ENCODE measurements at places on chromosomes 12 and 14.
A peak's percentile ranks its signal among the peaks of the same experiment; 100 is the strongest.

GRCh38 chr12:120719072-120719471 is 6.6 kb upstream of the ACADS start:
- DNase-seq = peak; percentile 55

- DNase-seq = no peak
Measured at GRCh38 chr12:2248087-2248900, 195.5 kb downstream of the CACNA1C start.

DNA sequence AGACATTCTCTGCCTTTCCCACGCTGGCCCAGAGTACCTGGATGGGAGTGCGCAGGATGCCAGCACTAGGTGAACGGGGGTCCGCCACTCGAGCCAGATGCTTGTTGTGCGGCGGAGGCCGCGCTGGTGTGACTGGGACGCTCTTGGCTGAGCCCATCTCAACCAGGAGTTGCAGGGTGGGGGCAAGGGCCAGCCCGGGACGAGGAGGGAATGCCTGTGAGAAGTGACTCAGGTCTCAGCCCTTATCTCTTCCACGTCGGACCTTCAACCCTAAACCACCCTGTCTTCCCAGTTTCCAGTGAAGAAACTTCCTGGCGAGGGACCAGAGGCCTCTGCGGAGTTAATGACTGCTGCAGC is 312 bp downstream of the CDCA3 start:
- no peak for DNase-seq

GRCh38 chr12:60666895-60667294 is 1071.1 kb downstream of the SLC16A7 start:
- no peak for DNase-seq
